ENCODE measurements at places on chromosomes 13 and 19.

DNA sequence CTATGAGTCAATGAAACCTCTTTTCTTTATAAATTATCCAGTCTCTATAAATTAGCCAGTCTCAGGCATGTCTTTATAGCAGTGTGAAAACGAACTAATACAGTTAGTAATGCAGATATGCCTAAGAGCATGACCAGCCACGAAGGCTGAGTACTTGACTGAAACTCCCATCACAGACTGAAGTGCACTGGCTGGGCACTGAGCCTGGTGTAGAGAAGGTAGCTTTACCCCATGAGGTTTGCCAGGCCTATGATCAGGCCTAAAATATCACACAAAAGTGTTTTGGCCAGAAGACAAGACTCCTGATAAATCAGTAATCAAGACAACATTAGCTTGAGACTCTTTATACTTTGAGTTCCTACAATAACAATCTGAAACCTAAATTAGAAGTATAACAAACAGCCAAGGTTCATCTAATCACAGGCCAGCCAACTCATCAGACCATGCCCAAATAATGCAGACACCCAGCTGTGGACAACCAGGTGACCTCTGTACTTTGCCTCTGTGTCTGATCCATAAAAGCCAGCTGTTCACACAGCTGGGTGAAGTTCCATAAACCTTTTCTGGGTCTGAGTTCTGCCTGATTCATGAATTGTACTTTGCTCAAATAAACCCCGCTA, 771.8 kb upstream of the SLITRK1 start:
- DNase-seq: no peak

GRCh38 chr19:19580418-19580817, 38.1 kb downstream of the PBX4 start:
- DNase-seq: no peak

DNA sequence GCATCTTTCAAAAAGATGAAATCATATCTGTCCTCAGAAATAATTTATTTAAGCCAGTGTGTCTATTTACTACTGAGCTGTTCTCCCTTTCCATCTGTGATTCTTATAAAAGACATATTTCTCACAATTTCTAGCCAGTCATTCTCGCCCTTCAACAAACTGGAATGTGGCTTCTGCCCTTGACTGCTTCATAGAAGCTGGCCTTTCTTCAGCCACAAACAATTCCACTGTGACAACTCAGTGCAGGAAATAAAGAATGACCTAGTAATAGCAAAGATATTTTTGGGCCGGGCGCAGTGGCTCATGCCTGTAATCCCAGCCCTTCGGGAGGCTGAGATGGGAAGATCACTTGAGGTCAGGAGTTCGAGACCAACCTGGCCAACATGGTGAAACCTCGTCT, 655.5 kb downstream of the PCDH9 start:
- no peak for DNase-seq

GRCh38 chr19:13027557-13027956, 32.3 kb downstream of the NFIX start:
- DNase-seq: no peak

DNA sequence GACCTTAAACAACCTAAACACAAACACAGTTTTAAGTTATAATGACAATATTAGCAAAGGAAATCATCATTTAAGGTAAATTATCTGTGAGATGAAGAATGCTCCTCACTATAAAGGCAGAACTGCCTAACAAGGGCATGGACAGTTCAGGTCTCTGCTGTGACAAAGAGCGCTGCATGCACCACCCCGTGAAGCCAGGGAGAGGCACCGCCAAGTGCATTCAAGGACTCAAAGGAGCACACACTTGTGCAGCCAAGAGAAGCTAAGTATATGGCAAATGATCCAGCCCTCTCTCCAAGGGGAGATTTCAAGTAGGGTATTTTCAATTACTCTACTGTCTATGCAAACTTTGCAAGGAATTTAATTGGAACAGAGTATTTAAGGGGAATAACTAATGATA, 126.0 kb downstream of the RAP2A start:
- no peak for DNase-seq

GRCh38 chr19:4267101-4267900, 11.8 kb upstream of the SHD start:
- DNase-seq: peak; percentile 89

DNA sequence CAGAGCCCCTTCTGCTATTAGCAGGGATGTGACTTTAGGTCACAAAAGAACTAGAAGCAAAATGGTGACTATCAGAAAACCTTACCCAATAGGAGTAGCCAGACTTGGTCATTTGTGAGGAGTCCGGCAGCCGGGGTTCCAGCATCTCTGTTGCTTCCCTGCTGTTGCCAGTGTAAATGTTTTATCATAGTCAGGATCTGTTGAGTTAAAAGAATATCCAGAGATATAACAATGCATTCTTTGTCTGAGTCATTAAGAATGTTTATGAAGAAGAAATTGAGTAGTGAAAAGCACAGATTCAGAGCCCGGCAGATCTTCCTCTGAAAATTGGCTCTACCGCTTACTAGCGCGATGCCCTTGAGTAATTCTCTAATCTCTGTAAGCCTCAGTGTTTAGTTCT, 84.2 kb downstream of the COL4A2 start:
- no peak for DNase-seq

DNA sequence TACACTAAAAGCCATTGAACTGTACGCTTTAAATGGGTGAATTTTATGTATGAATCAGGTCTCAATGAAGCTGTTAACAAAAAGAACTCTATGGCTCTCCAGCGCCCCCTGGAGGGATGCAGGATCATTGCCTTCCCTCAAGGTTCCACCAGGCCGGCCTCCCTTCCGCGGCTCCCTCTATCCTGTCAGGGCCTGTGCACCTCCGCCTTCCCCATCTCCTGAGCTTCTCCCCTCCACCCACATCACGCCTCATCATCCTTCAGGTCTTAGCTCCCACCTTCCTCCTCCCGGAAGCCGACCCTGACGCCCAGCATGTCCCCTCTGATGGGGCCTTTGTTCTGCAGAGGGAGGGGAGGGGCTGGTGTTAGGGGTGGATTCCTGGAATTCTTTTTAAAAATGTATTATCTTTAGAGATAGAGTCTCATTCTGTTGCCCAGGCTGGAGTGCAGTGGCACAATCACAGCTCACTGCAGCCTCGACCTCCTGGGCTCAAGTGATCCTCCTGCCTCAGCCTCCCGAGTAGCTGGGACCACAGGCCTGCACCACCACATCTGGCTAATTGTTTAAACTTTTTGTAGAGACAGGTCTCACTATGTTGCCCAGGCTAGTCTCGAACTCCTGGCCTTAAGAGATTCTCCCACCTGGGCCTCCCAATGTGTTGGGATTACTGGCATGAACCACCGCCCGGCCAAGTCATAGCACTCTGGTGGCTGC, 27.7 kb downstream of the MEIS3 start:
- DNase-seq: peak; percentile 95

- no peak for DNase-seq
Measured at GRCh38 chr13:110950356-110950755, 35.5 kb upstream of the ANKRD10 start.

DNA sequence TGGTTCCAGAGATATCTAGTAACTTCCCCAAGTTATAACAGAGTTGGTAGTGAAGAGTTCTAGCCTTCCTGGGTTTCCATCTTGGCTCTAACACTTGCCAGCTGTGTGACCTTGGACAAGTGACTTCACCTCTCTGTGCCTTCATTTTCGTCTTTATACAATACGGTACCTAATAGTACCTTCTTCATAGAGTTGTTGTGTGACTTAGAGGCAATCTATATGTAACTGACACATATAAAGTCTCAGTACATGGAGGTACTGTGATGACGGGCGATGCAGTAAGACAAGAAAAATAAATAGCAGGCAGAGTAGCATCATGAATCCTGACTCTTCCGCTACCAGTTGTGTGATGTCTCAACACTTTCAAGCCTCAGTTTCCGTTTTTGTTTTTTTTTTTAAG, 8.0 kb upstream of the CLASRP start:
- no peak for DNase-seq

DNA sequence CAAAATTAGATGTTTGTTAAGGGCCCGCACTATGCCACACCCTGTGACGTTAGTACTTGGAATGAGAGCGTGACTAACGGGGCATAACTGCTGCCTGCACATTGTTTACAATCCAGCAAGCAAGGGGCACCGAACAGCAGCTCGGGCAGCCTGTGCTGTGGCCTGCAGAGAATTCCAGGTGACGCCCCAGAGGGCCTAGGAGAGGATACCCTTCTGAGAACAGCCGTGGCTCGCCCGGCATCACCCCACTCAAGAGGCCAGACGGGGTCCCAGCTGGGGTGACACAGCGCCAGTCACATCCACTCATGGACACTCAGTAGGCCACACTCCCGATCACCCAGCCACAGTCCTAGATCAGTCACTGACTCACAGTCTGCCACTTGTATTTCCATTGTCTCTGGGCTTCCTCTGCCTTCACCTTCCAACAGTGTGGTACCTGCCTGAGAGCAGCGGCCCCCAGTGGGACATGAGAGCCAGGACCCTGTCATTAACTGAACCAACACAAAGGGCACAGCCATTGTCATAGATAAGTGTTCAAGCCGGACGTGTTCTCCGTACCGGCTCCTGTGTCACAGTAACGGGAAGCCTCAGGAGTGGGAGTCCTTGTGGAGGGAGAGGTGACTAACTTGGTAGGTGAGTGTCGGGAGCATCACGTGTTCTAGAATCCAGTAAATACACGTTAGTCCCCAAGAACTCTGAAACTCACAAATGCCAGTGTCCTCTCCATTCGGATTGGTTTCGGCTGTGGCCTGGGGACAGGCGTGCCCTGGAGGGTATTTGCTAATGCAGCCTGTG, 7.5 kb downstream of the ZNF331 start:
- no peak for DNase-seq

GRCh38 chr19:17886515-17886914, 14.8 kb downstream of the SLC5A5 start:
- DNase-seq: no peak

GRCh38 chr19:43872547-43873336, 45.6 kb downstream of the ZNF283 start:
- DNase-seq: no peak

DNA sequence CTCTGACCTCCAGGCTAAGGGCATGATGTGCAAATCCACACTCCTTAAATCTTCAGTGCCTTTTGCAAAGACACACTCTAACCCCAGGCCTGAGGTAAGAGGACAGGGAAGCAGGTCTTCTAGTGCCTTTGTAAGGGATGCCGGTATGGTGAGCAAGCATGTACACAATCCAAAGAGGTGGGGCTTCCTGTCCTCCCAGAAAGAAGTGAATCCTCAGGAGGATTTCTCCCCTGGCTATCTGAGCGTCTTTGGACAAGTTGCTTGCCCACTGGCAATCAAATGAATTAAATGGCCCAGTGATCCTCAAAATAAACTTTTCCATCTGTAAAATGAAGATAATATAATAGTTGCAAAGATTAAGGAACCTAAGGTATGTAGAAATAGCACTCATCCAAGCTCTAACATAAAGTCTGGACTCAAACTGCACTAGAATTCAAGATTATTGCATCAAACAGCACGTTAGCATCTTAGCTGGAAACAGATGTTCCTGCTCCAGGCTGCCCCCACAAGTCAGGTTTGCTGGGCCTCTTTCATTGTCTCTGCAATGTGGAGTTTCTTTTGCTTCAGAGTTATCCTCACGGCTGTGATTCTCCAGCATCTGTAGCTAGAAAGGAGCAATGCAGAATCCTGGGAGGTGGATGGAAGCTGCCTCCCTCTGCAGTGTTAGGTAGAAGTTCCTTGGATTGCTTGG, 249.6 kb downstream of the TSHZ3 start:
- DNase-seq: no peak

DNA sequence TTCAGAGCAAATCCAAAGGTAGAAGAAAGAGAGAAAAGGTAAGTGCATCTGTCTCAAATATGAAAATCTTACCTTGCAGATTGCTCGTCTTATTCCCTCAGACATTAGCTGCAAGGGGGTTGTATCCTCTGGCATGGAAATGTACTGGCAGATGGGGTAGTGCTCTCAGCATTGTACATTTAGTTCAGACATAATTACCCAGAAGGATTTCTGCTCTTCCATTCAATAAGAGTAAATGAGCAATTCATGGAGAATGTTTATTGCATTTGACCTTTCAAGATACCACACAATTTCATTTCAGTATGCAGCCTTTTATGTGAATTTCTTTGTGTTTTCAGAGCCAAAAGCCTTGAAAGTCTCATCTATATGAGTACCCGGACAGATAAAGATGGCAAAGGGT, 63.8 kb downstream of the SCEL start:
- DNase-seq: no peak

GRCh38 chr13:107244241-107244640, 676.3 kb upstream of the ARGLU1 start:
- no peak for DNase-seq

DNA sequence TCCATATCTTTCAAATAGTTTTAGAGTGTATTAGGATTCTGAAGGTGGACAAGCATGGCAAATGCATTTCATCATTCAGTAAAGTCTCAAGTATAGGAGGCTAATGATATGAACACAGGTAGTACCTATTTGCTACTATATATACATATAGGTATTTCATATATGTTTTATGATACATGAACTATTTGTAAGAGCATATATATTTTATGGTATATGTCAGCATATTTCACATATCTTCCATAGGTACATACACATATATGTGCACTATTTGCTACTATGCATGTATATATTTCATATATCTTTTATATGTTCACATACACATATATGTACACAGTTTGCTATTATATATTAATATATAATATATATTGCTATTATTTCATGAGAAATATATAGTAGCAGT, 1291.7 kb upstream of the MIR17HG start:
- DNase-seq: no peak

DNA sequence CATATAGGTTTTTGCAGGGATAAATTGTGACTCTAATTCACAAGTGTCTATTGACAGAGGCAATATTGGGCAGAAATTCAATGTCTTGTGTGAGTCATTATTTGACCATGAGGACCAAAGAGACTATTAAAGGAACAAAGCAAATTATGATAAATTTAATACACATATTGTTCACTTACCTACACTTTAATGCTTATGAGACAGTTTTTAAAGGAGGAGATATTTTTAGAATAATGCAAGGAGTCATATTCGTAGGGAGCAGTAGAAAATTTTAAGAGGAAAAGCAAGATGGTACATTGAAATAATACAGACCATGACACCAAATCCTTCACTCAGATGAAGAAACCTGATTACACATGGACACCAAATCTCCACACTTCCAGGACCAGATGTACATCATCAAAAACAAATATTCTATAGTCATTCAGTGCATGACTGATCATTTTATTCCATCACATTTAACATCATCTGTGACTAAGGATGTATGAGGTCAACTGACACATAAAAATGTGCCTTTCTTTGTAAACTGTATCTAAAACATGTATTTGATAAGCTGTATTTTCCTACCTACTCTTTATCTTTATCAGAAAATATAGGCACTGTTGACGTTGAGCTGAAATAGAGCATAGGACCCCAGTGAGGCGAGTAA, 4.2 kb upstream of the OR7A17 start:
- no peak for DNase-seq

DNA sequence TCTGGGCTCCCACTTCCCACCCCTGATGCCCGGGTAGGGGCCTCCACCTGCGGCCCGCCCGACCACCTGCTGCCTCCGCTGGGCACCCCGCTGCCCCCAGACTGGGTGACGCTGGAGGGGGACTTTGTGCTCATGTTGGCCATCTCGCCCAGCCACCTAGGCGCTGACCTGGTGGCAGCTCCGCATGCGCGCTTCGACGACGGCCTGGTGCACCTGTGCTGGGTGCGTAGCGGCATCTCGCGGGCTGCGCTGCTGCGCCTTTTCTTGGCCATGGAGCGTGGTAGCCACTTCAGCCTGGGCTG, 7.9 kb downstream of the DBP start:
- no peak for DNase-seq

- DNase-seq: no peak
Measured at GRCh38 chr13:31090096-31090495, 71.6 kb downstream of the HSPH1 start.

- no peak for DNase-seq
Measured at GRCh38 chr19:47274891-47275761, 441 bp downstream of the INAFM1 start.

- DNase-seq: no peak
Measured at GRCh38 chr13:86541461-86541860, 742.2 kb upstream of the SLITRK6 start.
